ENCODE measurements at places on chromosomes 5 and 9.

GRCh38 chr9:87140605-87141109, 193.4 kb upstream of the GAS1 start:
- DNase-seq: no peak

- peak; percentile 8 for DNase-seq
Measured at GRCh38 chr9:116154334-116154975, 864 bp downstream of the PAPPA start.

GRCh38 chr5:143328589-143329220, 74.8 kb downstream of the NR3C1 start:
- DNase-seq: no peak

GRCh38 chr5:93358176-93358575, 222.8 kb downstream of the NR2F1-AS1 start:
- no peak for DNase-seq

DNA sequence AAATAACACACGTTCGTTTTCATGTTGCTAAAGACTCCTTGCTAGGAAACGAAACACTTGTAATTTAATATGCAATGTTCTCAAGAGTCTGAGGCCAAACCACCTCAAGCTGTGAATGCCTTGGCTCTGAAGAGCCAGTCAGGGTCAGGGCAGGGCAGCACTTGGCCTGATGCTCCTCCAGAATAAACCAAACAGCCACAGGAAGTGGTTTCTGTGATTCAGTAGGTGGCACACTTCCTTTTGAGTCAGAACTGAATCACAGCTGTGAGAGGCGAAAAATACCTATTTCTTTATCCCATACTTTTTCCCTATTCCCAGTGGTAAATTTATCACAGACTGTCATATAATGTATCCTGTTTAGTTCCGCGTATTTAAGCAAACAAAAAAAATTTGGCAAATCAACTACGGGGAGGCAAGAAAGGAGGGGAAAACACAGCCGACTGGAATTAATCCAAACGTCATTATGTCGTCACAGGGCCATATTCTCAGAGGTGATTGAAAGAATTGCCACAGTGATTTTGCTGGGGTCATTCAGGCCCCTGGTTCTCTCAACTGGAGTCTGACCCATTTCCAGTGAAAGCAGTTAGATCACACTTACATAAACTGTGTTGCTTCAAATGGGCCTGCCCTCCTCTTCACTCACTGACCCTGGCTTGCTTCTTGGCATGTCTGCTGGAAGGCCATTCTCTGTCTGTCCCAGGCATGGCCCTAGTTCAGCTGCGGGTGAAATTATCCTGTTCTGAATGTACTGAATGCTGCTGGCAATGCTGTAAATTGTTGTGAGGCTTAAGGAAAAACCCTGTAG, 71.2 kb downstream of the ARRDC3 start:
- DNase-seq: no peak

GRCh38 chr5:95884017-95884325, 61.4 kb upstream of the GLRX start:
- DNase-seq: no peak

- DNase-seq: no peak
Measured at GRCh38 chr5:107888541-107888940, 217.8 kb upstream of the EFNA5 start.

- DNase-seq: no peak
Measured at GRCh38 chr9:84708400-84708799, 38.9 kb downstream of the NTRK2 start.

DNA sequence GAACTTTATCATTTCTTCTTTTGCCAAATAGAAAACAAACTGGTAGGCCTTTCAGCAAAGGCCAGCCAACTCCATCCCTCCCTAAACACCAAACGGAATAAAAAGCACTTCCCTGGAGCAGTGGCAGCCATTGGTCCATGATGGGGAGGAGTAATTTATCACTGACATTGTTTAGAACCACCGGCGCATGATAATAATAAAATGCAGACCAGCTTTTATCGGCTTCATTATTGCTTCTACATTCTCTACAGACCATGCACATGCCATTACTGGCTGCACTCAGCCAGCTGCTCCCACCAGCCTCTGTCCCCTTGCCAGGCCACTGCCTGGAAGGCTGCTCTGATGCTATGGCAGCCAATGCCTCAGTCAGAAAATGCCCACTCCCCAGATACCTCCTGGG, 45.9 kb downstream of the ABCA1 start:
- DNase-seq: no peak

- DNase-seq: no peak
Measured at GRCh38 chr5:164351245-164351834, 845.9 kb downstream of the MAT2B start.

DNA sequence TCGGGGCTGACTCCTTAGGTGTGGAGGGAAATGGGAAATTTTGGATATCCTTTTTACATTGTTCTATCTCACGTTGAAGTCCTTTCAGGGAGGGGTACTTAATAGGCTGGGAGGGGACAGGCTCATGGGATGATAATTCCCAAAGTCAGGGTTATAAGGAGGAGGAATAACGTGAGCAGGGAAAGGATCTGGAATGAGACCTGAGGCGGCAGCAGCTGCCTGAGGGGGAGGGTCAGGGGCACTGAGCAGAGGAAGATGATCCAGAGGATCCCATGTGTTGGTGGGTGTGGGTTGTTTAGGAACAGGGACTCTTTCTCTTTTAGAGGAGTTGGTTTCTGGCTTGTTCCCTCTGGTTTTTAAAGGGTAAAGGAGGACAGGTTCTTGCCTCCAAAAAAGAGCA, 18.7 kb downstream of the IFT74 start:
- DNase-seq: no peak

GRCh38 chr5:167451076-167451475, 840.4 kb upstream of the WWC1 start:
- peak; percentile 49 for DNase-seq

GRCh38 chr5:52799358-52799982, 11.8 kb downstream of the ITGA1 start:
- no peak for DNase-seq

DNA sequence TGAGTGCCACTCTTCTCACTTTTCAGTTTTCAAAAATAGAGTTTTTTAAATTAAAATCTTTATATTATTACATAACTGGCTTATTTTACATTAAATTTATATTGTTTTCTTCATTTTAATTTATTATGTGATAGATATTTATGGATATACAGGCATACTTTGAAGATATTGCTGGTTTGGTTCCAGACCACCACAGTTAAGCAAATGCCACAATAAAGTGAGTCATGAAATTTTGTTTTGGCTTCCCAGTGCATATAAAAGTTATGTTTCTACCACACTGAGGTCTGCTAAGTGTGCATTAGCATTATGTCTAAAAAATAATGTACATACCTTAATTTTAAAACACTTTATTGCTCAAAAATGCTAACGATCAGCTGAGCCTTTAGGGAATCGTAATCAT, 47.4 kb downstream of the NDUFS4 start:
- no peak for DNase-seq

GRCh38 chr9:87290241-87291052, 207.2 kb upstream of the DAPK1 start:
- DNase-seq: no peak

DNA sequence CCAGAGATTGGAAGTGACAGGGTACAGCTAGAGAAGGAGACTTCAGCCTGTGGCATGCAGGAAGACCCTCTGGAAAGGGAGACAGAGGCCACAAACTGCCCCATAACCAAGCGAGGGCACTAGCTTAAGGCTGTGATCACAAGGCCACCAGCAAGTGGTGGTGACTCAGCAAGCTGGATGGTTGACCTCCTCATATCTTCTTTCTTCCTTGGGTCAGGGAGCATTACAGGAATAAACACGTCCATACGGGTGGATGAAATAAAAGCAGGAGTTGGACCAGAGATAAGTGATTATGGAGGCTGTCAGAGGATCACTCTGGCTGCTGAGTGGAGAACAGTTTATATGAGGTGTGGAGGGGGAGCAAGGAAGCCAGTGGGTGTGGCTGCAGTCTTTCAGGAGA, 234.6 kb upstream of the TAS2R1 start:
- DNase-seq: no peak

DNA sequence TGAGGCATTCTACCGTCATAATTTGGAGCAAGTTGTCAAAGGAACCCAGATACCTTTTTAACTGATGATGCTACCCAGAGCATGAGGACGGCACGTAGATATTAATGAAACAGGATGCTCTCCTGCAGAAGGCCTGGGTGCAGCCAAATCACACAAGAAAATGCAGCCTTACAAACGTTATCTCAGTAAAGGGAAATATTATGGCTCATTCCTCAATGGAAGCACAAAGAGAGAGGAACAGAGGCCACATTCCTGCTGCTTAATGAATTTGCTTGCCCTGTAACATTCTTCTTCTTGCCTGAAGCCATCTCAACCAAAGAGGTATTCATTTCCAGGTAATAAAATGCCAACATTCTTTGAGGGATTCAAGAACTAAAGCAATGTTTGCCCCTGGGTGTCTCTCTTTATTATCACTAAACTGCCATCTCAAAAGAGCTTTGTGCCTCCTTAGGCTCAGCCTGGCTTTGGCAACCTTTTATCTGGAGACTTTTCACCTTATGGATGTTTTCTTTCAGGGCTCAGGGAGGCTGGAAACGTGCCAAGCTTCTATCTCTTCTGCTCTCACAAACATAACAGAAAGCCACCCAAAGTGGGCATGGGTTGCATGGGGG, 92.9 kb downstream of the TNC start:
- DNase-seq: no peak

DNA sequence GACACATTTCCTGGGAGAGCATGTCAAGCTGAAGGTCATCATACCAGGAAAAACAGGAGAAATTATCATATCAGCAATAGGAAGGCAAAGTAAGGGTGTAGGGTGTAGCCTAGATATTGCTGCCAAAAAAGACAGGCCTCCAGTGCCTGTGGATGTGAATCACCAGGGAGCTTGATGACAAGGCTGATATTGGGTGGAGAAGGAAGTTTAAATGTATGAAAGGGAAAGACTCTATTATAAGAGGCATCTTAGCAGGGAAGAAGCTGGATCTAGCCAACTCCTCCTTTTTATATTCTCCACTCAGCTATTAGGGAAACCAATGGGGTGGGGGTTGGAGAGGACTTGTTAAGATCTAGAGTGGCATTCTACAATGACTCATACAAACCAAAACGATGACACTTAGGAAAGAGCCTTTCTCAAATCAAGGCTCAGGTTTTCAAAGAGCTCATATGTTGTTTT, 13.4 kb upstream of the TXNDC8 start:
- DNase-seq: no peak

GRCh38 chr9:130356033-130356432, 88.7 kb upstream of the ASS1 start:
- DNase-seq: no peak

- DNase-seq: peak; percentile 17
Measured at GRCh38 chr5:111254613-111255012, 30.4 kb downstream of the CAMK4 start.

GRCh38 chr5:74543162-74543995, 97.1 kb downstream of the ENC1 start:
- DNase-seq: no peak

- no peak for DNase-seq
Measured at GRCh38 chr5:10477943-10478342, 36.3 kb downstream of the ROPN1L start.

GRCh38 chr9:78438780-78439179, 141.9 kb downstream of the PSAT1 start:
- DNase-seq: no peak

DNA sequence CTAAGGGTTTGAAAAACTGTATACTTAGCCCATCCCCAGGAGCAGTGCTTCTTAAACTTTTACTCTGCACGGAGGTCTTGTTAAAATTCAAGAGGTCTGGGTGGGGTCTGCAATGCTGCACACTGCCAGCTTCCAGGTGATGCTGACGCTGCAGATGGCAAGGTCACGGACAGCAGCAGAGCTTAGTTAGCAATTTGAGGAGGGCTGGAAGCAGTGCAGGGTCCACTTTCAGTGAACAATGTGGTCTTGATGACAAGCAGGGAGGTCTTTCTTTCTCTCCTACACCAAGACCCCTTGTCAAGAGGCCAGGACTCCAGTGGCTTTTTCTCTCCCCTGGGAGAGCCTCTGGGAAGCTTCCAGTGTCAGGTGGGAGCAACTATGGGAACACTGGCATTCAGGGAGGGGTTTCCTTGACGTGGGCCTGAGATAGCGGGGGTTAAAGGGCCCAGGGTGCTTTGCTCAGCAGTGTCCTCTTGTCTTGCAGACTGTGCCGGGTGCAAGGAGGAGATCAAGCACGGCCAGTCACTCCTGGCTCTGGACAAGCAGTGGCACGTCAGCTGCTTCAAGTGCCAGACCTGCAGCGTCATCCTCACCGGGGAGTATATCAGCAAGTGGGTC, 65.0 kb upstream of the AFAP1L1 start:
- DNase-seq: no peak

- peak; percentile 42 for DNase-seq
Measured at GRCh38 chr5:73451224-73452130, 2.9 kb upstream of the FOXD1 start.

- no peak for DNase-seq
Measured at GRCh38 chr5:126538579-126538978, 56.4 kb downstream of the ALDH7A1 start.

- no peak for DNase-seq
Measured at GRCh38 chr5:111976705-111977435, 219.9 kb upstream of the NREP start.

GRCh38 chr9:4262735-4263141, 37.1 kb downstream of the GLIS3 start:
- no peak for DNase-seq

- no peak for DNase-seq
Measured at GRCh38 chr9:109473329-109473728, 24.8 kb downstream of the PTPN3 start.

- DNase-seq: no peak
Measured at GRCh38 chr9:113947941-113948340, 71.8 kb downstream of the ZNF618 start.

GRCh38 chr5:68953875-68954617, 139.8 kb upstream of the SLC30A5 start:
- no peak for DNase-seq

DNA sequence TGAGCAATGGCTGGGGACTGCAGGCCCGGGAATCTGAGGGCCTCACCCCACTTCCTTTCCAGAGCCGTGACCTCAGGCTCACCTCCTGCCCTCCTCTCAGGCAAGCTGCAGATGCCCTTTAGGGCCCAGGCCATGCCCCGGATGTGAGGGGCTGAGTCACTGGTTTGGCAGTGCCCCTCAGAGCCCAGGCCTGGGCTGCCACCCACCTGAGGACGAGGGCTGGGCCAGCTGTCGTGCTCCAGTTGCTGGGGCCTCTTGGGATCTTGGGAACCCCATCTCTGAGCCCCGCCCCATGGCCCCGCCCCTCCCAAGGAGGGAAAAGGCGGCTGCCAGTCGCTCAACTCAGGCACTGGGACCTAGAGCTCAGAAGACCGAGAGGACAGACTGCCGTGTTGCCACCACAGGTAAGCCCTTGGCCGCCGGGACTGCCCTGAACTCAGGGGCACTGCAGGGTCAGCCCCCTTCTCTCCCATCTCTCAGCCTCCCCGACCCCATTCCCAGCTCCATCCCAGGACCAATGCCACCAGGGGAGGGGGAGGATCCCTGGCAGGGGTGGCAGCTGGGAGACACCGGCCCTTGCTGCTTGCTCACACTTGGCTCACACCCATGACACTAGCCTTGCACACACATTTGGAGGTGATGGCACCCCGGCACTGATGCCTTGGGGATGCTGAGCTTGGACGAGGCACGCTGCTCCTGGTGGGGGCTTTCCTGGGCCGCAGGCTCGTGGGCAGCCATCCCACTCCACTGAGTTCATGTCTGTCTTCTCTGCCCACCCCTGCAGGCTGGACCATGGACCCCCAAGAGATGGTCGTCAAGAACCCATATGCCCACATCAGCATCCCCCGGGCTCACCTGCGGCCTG, at the start of gene CYSRT1:
Gene CYSRT1 (plus strand): TSS at position 345 of the 865 bp plus-strand sequence. CDS start 448 bp downstream, at position 793.
- no peak for DNase-seq
